Stimulated activated CD8-positive, alpha-beta memory T cell treated with anti-CD3 and anti-CD28 coated beads, Interleukin-2, amount 100 ng/mL, for 1 hour (primary cell): ENCODE measurements at places on chromosomes 13 and 19.

DNA sequence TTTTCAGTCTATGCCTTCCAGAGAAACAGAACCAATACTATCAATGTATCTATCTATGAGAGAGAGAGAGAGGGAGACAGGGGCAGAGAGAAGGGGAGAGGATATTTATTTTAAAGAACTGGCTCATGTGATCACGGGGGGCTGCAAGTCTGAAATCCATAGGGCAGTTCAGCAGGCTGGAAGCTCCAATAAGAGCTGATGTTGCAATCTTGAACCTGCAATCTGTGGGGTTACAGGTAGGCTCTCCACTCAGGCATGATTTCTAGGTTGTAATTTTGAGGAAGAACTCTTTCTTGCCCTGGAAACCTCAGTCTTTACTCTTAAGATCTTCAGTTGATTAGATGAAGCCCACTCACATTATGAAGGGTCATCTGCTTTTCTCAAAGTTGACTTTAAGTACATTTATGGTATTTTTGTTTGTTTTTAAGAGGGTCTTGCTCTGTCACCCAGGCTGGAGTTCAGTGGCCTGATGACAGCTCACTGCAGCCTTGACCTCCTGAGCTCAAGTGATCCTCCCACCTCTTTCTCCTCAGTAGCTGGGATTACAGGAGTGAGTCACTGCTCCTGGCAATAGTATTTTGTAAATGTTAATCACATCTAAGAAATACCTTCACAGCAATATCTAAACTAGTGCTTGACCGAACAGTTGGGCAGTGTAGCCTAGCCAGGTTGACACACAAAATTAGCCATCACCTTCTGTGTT lies 376.4 kb downstream of the FGF9 start:
- DNase-seq = no peak

DNA sequence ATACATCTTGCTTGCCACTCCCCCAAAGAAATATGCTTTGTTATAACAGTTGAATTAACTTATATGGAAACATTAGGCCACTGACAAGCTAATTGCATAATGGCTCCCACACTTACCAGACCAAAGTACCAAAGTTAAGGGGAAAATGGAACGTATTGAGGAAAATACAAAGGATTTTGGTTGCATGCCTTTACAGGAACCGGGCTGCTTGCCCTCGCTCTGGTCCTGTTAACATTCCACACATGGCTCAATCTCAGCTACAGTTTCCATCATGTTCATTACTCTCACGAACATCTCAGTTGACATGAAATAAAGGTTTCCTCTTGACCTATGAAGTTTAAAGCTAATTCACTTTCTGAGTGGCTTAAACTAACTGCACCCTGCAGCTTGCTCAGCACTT lies 220.7 kb upstream of the RXFP2 start:
- no peak for DNase-seq

DNA sequence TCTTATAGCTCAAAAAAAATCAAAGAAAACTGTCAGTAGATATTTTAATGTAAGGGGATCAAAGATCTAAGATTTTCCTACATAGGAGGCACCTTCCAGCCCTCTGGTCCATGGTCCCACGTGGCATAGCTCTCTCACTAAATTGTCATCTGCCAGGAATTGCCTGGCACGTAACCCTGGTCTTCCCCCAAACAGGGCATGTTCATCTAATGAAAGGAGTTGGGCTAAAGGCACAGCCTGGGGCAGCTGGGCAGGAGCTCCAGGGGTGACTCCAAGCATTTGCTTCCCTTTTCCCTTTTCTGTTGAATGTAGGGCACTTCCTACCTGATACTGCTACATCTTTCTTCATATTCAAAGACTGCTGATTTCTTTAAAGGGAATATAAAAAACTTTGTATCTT lies 148.7 kb downstream of the COL4A1 start:
- DNase-seq = no peak

GRCh38 chr19:18967358-18968146 lies 26.5 kb upstream of the HOMER3 start:
- DNase-seq = no peak

DNA sequence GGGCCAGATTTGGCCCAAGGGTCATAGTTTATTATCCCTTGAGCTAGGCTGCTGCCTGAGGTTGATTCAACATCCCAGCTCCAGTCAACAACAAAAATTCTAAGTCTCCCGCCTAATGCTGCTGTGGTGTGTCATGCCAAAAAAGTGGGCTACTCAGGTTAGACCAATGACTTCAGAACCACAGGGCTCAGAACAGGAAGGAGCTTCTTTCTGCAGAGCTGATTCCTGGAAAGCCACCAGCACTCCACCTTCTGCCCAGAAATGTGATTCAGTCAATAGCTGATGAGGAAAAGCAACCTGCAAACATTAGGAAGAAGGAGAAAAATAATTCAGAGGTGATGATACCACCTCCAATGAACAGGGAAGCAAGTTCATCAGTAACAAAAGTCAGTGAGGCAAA lies 56.1 kb upstream of the SERPINE3 start:
- no peak for DNase-seq

DNA sequence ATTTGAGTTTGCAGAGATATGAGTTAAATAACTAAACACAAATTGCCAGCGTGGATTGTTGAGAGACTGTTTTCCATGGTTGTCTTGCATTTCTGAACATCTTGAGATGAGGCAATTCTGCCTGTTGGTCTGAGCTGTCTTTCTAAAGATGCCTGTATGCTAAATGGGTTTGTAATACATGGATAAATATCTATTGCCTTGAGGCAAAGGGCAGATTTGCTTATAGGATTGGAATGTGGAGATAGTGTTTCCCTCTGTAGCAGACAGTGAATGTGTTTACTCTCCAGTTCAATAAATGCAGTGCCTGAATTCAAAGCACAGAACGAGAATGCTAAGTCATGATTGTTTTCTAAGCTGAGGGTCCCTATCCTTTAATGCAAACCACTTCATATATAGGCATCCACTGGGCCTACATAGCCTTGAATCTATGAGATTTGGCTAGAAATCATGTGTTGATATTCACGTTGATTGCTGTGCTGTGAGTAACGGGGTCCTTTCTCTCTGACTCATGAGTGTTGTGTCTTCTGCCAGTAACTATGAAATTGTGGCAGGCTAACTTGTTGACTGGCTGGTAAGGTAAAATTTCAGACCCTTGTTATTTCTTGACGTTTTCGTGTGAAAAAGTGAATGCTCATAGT lies 2554.8 kb downstream of the PCDH9 start:
- DNase-seq = no peak

DNA sequence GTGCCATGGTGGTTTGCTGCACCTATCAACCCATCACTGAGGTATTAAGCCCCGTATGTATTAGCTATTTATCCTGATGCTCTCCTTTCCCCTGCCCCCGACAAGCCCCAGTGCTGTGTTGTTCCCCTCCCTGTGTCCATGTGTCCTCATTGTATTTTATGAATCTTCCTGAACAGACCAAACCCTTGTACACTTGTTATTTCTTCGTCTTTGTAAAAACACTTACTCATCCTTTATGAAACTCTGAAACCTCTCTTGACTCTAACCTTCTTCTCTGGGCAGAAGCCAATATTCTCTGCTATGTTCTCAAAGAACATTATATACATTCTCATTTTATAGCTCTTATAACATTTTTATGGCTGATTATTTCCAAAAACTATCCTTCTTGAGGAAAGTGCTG lies 746.9 kb downstream of the EFNB2 start:
- DNase-seq = no peak

GRCh38 chr19:18543814-18544475 lies 572 bp upstream of the FKBP8 start:
- peak; percentile 39 for DNase-seq

- no peak for DNase-seq
Observed at GRCh38 chr19:21843081-21843480, 7.1 kb upstream of the ZNF43 start.

- peak; percentile 1 for DNase-seq
Observed at GRCh38 chr19:343941-344624, 513 bp downstream of the MIER2 start.

- no peak for DNase-seq
Observed at GRCh38 chr19:5281588-5281987, 59.0 kb downstream of the PTPRS start.

DNA sequence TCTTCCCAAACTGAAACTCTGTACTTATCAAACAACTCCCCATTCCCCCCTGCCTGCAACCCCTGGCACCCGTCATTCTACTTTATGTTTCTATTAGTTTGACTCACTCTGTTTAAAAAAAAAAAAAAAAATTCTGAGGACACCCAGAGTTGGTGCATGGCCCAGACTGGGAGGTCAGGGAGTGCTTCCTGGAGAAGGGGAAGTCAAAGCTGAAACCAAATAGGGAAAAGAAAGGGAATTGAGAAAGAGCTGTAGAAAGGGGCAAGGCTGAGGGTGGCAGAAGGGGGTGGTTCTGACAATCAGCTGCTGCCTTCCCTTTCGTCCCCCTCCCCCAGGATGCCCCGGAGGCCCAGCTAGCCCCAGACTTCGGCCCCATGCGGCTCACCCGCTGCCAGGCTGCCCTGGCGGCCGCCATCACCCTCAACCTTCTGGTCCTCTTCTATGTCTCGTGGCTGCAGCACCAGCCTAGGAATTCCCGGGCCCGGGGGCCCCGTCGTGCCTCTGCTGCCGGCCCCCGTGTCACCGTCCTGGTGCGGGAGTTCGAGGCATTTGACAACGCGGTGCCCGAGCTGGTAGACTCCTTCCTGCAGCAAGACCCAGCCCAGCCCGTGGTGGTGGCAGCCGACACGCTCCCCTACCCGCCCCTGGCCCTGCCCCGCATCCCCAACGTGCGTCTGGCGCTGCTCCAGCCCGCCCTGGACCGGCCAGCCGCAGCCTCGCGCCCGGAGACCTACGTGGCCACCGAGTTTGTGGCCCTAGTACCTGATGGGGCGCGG lies 9.0 kb upstream of the STRN4 start:
- no peak for DNase-seq
